ENCODE measurements at places on chromosomes 4 and X.

DNA sequence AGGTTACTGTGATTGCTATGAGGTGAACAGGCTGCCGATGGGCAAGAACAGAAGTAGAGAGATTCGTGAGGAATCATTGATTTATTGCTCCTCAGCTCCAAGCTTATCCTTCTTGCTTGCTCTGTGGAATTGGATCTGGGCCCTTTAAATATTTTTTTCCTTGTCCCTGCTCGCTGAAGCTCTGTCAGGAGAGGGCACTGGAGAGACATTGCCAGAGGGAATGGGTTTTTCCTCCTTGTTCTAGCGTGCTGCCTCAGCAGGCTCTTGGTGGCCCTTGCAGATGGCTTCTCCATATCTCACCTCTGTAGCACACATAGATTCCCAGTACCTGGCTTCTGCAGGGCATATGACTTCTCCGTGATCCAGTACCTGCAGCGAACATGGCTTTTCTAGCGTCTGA, 67.4 kb downstream of the CNGA2 start:
- no peak for DNase-seq

DNA sequence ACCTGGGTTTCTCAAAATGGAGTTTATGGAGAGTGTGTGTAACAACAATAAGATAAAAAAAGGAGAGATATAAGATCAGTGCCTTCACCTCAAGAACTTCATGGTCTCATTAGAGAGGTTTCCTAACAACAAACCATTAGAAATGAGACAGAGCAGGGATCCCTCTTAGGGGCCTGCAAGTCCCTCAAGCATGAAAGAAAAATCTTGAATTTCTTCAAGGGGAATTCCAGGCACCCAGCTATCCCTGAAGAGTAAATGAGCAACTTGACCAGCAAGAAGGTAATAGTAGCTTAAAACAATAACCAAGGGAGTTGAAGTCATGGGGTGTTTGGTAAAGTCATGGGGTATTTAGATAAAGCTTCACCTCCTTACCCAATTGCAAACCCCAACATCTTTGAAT, 49.7 kb upstream of the TLR3 start:
- no peak for DNase-seq

GRCh38 chrX:21691512-21692018, 33.4 kb upstream of the KLHL34 start:
- no peak for DNase-seq

DNA sequence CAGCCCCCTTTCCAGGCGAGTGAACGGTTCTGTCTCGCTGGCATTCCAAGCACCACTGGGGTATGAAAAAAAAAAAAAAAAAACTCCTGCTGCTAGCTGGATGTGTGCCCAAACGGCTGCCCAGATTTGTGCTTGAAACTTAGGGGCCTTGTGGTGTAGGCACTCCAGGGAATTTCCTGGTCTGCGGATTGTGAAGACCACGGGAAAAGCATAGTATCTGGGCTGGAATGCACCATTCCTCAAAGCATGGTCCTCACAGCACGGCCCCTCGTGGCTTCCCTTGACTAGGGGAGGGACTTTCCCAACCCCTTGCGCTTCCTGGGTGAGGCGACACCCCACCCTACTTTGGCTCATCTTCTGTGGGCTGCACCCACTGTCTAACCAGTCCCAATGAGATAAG, 516.8 kb upstream of the FAM241A start:
- DNase-seq: no peak

DNA sequence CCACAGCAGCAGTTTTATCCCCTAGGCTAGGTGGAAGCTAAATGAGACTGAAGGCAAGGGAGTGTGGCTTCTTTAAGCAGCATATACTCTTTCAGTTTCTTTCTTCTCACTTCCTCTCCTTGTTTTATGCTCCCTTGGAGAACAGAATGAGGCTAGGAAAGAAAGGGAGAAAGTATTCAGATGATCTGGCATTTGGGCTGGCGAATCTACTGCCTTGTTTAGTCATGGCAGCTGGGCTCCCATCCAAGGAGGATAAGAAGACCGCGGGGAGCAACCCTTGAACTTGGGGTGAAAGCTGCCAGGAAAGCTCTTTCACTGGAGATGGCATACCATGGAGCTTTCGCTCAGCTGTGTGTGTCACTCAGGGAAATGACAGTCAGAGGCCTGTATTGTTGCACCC, 72.1 kb downstream of the ARHGEF38 start:
- DNase-seq: no peak
